ENCODE measurements at places on chromosomes 1 and 21.

GRCh38 chr1:214516434-214517326, 34.7 kb downstream of the PTPN14 start:
- DNase-seq: no peak

DNA sequence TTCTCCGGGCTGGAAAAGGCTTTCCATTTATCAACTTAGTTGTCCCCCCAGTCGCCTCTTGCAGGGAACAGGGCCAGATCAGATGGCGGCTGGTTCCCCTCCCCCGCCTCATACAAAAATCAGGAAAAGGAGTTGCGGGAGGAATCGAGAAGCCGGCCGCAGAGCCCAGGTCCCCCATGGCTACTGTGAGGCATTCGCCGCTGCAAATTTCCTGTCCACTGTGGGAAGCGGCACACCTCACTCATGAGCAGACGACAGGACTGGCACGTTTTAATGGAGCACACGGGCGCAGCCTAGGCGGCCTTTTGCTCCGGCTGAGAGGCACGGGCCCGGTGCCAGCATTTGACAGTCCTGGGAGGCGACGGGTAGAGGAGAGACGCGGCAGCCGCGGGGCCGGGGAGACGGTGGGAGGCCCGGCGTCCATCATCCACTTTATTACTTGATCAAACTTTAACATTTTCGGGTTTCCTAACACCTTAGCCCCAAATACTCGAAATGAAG, 1.1 kb downstream of the GNG4 start:
- no peak for DNase-seq

- DNase-seq: no peak
These were observed 51.9 kb upstream of the SYNC start for GRCh38 chr1:32754317-32755097.

DNA sequence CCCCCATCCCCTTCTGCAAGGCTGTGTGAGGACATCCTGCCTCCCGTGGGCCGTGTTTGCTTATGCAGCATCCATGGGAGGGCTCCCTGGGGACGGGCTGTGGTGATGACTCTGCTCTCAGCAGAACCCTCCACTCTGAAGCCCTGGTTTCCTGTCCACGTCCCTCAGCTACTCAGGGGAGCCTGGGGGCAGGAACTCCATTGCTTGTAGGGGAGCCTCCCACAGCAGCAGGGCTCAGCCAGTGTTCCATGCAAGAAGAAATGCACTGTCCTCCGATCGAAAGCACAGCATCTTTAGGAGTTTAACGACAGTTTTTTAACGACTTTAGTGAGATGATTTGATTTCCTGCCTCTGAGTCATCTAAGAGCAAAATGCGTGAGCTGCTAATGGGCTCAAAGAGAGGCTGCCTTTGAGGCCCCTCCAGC, 8.3 kb upstream of the KCNAB2 start:
- DNase-seq: peak; percentile 55

DNA sequence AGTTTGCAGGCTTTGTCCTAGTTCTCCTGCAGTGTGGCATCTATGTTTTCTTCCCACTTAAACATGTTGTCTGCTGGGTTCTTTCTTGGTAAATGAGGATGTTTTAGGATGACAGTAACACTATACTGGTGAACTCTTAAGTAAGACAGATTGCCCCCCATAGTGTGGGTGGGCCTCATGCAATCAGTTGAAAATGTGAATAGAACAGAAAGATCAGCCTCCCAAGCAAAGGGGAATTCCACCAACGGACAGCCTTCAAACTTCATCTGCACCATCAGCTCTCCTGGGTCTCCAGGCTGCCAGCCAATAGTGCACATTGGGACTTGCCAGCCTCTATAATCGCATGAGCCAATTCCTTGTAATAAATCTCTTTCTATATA, 10.7 kb upstream of the TARBP1 start:
- no peak for DNase-seq
